Large intestine (tissue), 12 donors: ENCODE measurements at places on chromosomes 7 and 10. TPM values are rescaled to one million over a fixed set of nuclear protein-coding genes. Genes with fewer than 3 reads are reported as not detected.

Gene AEBP1
- 23.1 TPM for polyA plus RNA-seq

Gene APBB1IP
- polyA plus RNA-seq = 3.3 TPM

Gene DHTKD1
- polyA plus RNA-seq = 12.2 TPM

Gene IL2RA
- polyA plus RNA-seq = 0.52 TPM

Gene TUBAL3
- 33.9 TPM for polyA plus RNA-seq

Gene ABCB1
- polyA plus RNA-seq = 7.0 TPM

Gene AS3MT
- 15.5 TPM for polyA plus RNA-seq

Gene MSS51
- 3.6 TPM for polyA plus RNA-seq

DNA sequence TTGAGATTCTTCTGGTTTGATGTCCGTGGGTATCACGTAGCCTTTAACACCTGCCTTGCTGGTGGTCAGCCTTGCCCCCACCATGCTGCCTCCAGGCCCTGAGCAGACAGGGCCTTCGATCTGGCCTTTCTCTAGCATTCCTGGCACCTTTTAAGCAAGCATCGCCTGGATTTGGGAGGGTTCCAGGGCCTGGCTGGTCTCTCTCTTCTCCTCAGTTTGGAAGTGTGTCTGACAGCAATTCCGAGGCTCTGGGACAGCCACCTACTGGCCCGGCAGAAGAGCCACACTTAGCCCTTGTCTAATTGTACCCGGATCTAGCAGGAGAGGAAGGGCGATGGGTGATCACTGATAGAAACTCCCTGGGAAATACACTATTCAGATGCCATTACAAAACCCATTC, 441.3 kb upstream of the MKI67 start:
- H3K27me3 ChIP-seq = no peaks in the 10 kb centered on the region
- H3K4me3 ChIP-seq = no peak overlapping the region
- H3K4me1 ChIP-seq = no peaks in the 10 kb centered on the region
- H3K27ac ChIP-seq = no peak overlapping the region
- no peaks in the 10 kb centered on the region for H3K36me3 ChIP-seq

- no peak overlapping the region for H3K4me3 ChIP-seq
- no peaks in the 10 kb centered on the region for H3K4me1 ChIP-seq
- H3K27me3 ChIP-seq = no peaks in the 10 kb centered on the region
- DNase-seq = no peak
These were observed 77.9 kb downstream of the HIPK2 start for GRCh38 chr7:139699640-139700504.

DNA sequence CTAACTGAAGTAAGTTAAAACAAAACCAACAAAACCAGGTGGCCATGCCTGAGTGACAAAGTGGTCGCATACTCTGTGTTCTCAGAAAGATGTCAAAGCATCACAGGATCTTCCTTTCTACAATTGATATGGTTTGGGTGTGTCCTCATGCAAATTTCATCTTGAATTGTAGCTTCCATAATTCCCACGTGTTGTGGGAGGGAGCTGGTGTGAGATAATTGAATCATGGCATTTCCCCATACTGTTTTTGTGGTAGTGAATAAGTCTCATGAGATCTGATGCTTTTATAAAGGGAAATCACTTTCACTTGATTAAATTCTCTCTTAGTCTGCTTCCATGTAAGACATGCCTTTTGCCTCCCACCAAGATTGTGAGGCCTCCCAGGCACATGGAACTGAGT, 465.7 kb downstream of the PCDH15 start:
- H3K27me3 ChIP-seq = no peaks in the 10 kb centered on the region
- no peaks in the 10 kb centered on the region for H3K4me1 ChIP-seq
- no peak for DNase-seq
- no peak overlapping the region for H3K4me3 ChIP-seq

- DNase-seq = no peak
- no peaks in the 10 kb centered on the region for H3K36me3 ChIP-seq
- no peak overlapping the region for H3K27ac ChIP-seq
- H3K27me3 ChIP-seq = no peaks in the 10 kb centered on the region
- H3K4me3 ChIP-seq = no peak overlapping the region
- H3K4me1 ChIP-seq = no peaks in the 10 kb centered on the region
These were observed 19.1 kb downstream of the GRM8 start for GRCh38 chr7:127233630-127234029.

DNA sequence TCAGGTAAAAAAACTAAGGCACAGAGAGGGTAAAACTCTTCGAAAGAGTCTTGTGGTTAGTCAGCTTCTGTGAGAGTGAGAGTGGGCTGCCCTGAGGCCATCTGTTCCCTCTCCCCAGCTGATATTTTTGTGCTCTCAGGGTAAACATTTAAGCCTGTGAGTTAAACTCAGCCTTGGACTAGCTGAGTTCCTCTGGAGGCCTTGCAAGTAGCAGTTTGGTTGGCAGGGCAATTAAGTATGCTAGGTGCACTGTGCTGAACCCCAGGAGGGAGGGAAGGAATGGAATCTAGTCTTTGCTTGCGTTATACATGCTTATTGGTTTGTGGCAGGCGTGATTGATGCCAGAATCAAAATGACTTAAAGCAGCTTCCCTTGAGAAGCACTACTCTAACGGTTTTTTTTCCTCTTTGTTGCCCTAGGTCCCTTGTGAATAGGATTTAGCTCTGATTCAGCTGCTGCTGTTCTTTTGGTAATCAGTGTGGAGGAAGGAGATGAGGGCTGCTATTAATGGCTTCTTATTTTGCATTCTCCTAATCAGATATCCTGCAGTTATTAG, 140.2 kb downstream of the AUTS2 start:
- no peaks in the 10 kb centered on the region for H3K4me1 ChIP-seq
- no peak for DNase-seq
- no peak overlapping the region for H3K4me3 ChIP-seq
- no peaks in the 10 kb centered on the region for H3K27me3 ChIP-seq
- H3K36me3 ChIP-seq = no peaks in the 10 kb centered on the region

DNA sequence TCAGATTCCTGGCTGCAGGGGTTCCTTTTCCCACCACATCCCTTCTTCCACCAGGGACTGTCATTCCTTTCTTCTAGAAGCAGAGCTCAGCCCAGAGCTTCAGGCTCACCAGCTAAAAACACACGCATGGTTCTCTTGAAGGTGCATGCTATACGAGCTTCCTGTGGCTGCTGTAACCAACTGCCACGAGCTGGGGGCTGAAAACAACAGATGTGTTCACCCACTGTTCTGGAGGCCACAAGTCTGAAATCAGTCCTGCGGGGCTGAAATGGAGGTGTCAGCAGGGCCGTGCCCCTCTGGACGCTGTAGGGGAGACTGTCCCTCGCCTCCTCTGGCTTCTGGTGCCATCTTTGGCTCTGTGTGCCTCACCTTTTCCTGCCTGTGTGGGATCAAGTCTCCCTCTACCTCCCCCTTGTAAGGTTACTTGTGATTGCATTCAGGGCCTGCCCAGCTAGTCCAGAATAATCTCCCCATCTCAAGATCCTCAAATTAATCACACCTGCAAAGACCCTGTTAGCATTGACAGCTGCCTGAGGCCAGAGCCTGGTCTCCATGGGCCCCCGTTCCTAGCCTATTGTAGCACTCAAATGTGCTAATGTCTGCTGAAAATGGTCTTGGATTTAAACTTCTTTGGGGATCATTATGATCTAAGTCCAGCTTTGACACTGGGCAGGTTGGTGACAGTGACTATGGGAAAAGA, 13.7 kb downstream of the RAB19 start:
- H3K36me3 ChIP-seq = peaks cover 2% of the 10 kb centered on the region
- H3K27me3 ChIP-seq = no peaks in the 10 kb centered on the region
- DNase-seq = no peak
- no peak overlapping the region for H3K27ac ChIP-seq
- H3K4me3 ChIP-seq = no peak overlapping the region
- H3K4me1 ChIP-seq = no peaks in the 10 kb centered on the region

GRCh38 chr10:122847782-122848604, 2.3 kb upstream of the CUZD1 start:
- no peaks in the 10 kb centered on the region for H3K27me3 ChIP-seq
- no peak overlapping the region for H3K27ac ChIP-seq
- DNase-seq = no peak
- H3K36me3 ChIP-seq = no peaks in the 10 kb centered on the region
- H3K4me3 ChIP-seq = no peak overlapping the region

- no peak overlapping the region for H3K4me3 ChIP-seq
- no peaks in the 10 kb centered on the region for H3K36me3 ChIP-seq
- H3K27me3 ChIP-seq = no peaks in the 10 kb centered on the region
These were observed 268.0 kb downstream of the FRMD4A start for GRCh38 chr10:14062528-14063260.

DNA sequence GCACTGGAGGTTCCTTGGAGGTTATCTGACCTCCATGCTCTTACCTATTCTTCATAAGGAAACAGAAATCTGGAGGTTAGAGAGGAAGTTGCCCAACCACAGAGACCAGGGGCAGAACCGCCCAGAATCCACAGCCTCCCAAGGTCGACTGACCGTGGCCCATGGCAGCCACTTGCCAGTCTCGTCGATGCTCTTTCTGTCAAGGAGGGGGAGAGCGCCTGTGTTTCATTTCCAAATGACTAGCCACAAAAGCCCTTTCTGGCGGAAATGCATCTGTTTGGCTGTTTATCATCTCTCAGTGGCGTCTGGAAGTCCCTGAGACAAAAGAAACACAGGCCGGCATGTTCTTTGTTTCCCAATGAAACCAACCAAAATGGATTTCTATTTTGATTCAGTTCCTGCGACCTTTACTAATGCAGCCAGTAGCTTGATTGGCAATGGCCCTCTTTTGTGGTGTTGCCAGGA, 2.9 kb downstream of the RAMP3 start:
- H3K27me3 ChIP-seq = peaks cover 43% of the 10 kb centered on the region
- H3K36me3 ChIP-seq = no peaks in the 10 kb centered on the region
- H3K4me3 ChIP-seq = no peak overlapping the region
- H3K4me1 ChIP-seq = peaks cover 2% of the 10 kb centered on the region
- H3K27ac ChIP-seq = no peak overlapping the region

- no peak overlapping the region for H3K27ac ChIP-seq
- no peaks in the 10 kb centered on the region for H3K27me3 ChIP-seq
- H3K36me3 ChIP-seq = peaks cover 2% of the 10 kb centered on the region
- peaks cover 9% of the 10 kb centered on the region for H3K4me1 ChIP-seq
- no peak for DNase-seq
- no peak overlapping the region for H3K4me3 ChIP-seq
These were observed 13.6 kb downstream of the STEAP2 start for GRCh38 chr7:90225181-90225580.

DNA sequence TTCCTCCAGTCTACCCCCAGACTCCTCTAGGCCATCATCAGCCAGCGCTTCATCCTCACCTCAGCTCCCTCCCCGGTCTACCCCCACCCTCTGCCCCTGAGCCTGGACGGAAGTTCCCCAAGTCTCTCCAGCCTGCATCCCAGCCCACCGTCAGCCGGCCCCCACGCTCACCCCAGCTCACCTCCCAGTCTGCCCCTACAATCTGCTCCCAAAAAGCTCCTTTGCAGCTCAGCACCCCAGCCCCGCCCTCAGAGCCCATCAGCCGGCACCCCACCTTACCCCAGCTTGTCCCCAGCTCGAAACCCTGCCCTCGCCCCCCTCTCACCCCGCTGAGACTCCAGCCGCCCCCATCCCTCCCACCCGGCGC, 322 bp upstream of the RAMP3 start:
- no peak overlapping the region for H3K27ac ChIP-seq
- H3K4me1 ChIP-seq = peaks cover 2% of the 10 kb centered on the region
- no peak for DNase-seq

DNA sequence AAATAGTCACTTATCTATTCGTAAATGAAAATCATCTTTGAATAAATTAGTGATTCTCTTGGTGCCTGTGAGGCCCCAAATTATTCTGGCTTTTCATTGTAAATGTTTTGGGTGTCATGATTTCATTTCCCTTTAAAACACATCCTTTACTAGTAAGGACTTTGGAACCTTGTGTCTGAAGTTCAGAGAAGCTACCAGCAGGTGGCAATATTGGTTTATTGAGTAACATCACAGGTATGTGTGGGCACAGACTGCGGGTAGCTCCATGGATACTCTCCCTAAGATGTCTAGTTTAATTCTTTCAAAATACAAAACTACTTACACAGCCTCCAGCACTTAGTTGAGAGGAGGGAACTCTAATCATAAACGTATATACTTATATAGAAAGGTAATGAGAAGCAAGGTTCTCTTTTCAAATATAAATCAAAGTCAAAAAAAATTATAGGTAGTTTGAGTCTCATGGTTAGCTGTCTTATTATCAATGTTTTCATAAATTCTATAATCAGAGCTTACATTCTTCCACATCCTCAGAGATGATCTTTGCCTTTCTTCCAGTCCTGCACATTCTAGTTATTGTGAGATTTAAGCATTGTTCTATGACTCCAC, 449.6 kb downstream of the GRM8 start:
- H3K4me1 ChIP-seq = no peaks in the 10 kb centered on the region
- H3K27me3 ChIP-seq = no peaks in the 10 kb centered on the region
- no peaks in the 10 kb centered on the region for H3K36me3 ChIP-seq
- no peak overlapping the region for H3K4me3 ChIP-seq
- H3K27ac ChIP-seq = no peak overlapping the region

- H3K36me3 ChIP-seq = peaks cover 2% of the 10 kb centered on the region
- H3K27ac ChIP-seq = peak overlapping the region; percentile 52
- no peak overlapping the region for H3K4me3 ChIP-seq
- peak; percentile 27 for DNase-seq
- peaks cover 14% of the 10 kb centered on the region for H3K4me1 ChIP-seq
These were observed 212.8 kb downstream of the ANK3 start for GRCh38 chr10:60176925-60177324.

- no peak overlapping the region for H3K4me3 ChIP-seq
- H3K27ac ChIP-seq = no peak overlapping the region
- DNase-seq = no peak
- H3K27me3 ChIP-seq = no peaks in the 10 kb centered on the region
These were observed 46.5 kb downstream of the INPP5A start for GRCh38 chr10:132584081-132584480.

- H3K36me3 ChIP-seq = no peaks in the 10 kb centered on the region
- H3K27me3 ChIP-seq = no peaks in the 10 kb centered on the region
- H3K4me3 ChIP-seq = no peak overlapping the region
These were observed 141.3 kb downstream of the EPC1 start for GRCh38 chr10:32205670-32206069.

DNA sequence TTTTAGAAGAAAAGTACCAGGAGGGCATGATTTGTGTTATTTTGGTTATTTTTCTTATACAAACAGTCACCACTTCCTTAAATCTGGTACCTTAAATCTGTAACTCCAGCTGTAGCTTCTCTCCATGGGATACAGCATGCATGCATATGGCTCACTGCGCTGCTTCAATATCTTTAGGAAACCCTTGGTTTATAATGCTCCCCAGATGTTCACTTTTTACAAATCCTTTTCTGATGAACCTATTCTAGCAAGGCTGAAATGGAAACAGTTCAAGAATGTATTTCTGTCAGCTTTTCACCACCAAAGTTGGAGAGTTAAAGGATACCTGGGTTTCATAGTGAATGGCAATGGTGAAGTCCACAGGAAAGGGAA, 50.9 kb downstream of the LAMB4 start:
- peak overlapping the region; percentile 7 for H3K27ac ChIP-seq
- no peaks in the 10 kb centered on the region for H3K36me3 ChIP-seq
- H3K4me1 ChIP-seq = peaks cover 25% of the 10 kb centered on the region
- no peak for DNase-seq

- no peaks in the 10 kb centered on the region for H3K4me1 ChIP-seq
- DNase-seq = no peak
- no peaks in the 10 kb centered on the region for H3K36me3 ChIP-seq
- H3K4me3 ChIP-seq = no peak overlapping the region
These were observed 174.8 kb upstream of the AGR3 start for GRCh38 chr7:17056491-17057142.

- H3K4me1 ChIP-seq = no peaks in the 10 kb centered on the region
- no peaks in the 10 kb centered on the region for H3K27me3 ChIP-seq
- no peak overlapping the region for H3K27ac ChIP-seq
- no peaks in the 10 kb centered on the region for H3K36me3 ChIP-seq
- no peak overlapping the region for H3K4me3 ChIP-seq
- no peak for DNase-seq
These were observed 933.3 kb downstream of the XPNPEP1 start for GRCh38 chr10:108989976-108990375.
